GM19239 (cell line): ENCODE measurements at places on chromosomes 1 and 21.
A peak's percentile ranks its signal among the peaks of the same experiment; 100 is the strongest.

DNA sequence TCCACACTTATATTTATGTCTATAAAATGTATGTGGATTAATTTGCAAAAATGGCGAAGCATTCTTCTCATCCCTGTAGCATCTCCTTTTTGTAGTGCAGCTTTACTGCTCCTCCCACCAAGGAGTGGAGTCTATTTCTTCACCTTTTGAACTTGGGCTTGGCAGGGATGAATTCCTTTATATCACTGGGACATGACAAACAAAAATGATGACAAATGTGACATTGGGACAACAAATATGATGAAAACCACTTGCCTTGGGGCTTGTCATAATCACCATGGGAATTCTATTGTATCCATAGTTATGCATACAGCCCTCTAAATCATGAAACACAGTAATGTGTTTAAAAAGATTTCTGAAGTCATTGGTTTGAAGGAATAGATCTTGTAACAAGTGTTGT is 155.0 kb downstream of the TNFSF18 start:
- DNase-seq = no peak

GRCh38 chr1:46011121-46011695 is 121.2 kb downstream of the PIK3R3 start:
- DNase-seq = no peak

DNA sequence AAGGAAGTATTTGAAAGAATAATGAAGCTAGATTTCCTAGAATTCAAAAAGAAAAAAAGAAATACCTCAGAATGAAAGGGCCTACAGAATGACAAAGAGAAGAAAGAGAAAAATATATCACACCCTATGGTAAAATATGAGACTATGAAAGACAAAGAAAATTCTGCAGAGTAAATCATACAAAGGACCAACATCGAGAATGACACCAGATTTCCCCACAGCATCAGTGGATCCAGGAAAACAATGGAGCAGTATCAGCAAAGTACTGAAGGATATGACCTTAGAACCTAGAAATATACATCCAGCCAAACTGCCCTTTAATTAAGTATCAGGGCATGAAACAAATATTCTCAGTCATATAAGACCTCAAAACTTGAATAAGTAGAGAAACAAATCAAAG is 21.2 kb upstream of the IFNAR2 start:
- DNase-seq = no peak

- no peak for DNase-seq
These were observed 509.3 kb upstream of the RGS18 start for GRCh38 chr1:191648939-191649338.

DNA sequence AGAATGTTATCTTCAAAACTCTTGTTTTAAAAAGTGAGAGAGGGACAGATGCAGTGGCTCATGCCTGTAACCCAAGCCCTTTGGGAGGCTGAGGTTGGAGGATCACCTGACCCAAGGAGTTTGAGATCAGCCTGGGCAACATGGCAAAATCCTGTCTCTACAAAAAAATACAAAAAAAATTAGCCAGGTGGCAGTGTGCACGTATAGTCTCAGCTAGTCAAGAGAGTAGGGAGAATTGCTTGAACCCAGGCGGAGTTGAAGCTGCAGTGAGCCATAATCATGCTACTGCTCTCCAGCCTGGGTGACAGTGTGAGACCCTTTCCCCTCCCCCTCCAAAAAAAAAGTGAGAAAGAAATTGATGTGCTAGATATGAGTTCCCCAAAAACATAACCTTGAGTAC is 131.0 kb downstream of the KCNT2 start:
- no peak for DNase-seq

GRCh38 chr1:62706985-62707743 is 19.0 kb upstream of the DOCK7 start:
- no peak for DNase-seq

- no peak for DNase-seq
These were observed 6.2 kb downstream of the MED8 start for GRCh38 chr1:43383449-43383848.

- no peak for DNase-seq
These were observed 177.3 kb upstream of the SGIP1 start for GRCh38 chr1:66356605-66357004.

GRCh38 chr21:44783020-44783696 is 18.5 kb downstream of the UBE2G2 start:
- DNase-seq = no peak

DNA sequence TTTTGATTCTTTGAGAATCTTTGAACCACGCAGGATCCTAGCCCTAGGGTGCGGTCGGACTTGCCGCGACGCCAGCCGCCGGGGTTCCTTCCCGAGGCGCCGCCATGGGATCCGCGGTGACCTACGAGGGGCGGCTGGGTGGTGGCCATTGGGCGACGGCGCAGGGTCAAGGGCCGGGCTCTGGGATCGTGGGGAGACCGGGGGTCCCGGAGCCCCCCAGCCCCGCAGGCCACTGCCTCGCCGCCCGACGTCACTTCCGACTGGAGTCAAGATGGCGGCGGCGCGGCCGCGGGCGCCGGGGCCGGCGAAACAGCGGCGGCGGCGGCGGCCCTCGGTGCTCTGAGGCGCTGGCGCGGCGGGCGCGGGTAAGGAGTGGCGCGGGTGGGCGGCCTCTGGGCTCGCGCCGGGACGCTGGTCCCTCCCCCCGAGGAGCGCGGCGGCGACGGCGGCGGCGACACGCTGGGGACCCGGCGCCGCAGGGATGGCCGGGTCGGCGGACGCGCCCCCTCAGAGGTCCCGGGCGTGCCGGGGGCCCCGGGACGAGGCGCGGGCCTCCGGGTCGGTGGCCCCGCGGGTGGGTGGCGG is at the start of gene PRDM2:
TSS of gene PRDM2 (plus strand) at position 253 of the 585 bp plus-strand sequence. CDS start 15,418 bp downstream, outside the sequence.
- DNase-seq = peak; percentile 64

GRCh38 chr1:163410073-163410999 is 88.6 kb downstream of the NUF2 start:
- DNase-seq = no peak

DNA sequence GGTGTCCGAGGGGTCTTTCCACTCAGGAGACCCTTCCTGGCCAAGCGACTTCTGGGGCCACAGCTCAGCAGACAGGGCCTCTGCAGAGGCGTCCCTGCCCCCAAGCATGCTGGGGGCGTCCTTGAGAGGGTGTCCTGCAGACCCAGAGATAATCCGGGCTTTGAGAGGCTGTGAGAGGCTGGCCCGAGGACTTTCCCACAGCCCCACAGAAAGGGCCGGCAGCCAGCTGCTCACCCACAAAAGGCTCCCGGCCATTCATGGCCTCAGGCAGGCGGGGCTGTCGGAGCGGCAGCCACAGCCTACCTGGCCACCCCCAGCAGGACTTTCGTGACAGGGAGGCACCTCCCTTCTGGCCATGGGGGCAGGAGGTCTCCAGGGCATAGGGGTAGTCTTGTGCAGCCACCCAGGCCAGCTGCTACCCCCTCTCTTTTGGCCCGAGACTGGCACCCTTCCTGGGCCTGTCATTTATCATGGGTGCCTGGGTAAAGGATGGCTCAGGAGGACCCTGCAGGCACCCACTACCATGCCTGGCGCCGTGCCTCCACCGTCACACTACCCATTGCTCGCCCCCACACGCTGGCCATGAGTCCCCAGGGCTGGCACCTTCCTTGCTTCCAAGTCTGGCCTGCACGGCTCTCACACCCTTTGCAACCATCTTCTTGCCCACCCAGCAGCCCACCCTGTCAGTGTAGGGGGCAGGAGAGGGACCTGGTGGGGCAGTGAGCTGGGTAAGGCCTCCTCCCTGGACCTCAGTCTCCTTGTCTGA is 11.1 kb upstream of the TNFRSF14 start:
- no peak for DNase-seq

GRCh38 chr21:42532466-42533181 is 19.0 kb downstream of the SLC37A1 start:
- no peak for DNase-seq

- DNase-seq = no peak
These were observed 197.5 kb downstream of the BRINP2 start for GRCh38 chr1:177368255-177368654.

GRCh38 chr1:9451081-9451480 is 88.2 kb upstream of the SLC25A33 start:
- DNase-seq = no peak

GRCh38 chr1:153633161-153633753 is 609 bp upstream of the CHTOP start:
- DNase-seq = no peak

DNA sequence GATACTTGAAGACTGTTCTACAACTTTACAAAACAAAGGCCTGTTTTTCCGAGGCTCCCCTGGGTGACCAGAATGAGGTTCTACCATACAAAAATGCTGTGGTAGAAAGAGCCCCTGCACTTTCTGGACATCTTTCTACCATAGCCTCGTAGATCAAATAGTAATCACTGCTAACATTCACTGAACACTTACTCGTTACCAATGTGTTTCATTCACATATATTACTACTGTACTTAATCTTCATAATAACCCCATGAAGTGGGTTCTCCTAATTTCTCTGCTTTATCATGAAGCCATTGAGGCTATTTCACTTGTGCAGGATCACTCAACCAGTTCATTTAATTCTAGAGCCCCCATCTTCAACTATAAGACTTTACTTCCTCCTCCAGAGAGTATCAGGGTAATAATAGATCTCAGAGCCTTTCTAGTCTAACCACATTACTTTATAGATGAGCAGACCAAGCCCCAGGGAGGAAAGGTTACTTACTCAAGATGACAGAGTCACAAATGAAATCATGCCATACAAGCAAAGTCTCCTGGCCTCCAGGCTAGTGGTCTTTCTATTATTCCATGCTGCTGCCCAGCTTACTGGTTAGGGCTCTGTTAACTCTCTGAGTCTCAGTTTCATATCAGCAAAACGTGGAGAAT is 46.7 kb upstream of the OSBPL9 start:
- DNase-seq = no peak

DNA sequence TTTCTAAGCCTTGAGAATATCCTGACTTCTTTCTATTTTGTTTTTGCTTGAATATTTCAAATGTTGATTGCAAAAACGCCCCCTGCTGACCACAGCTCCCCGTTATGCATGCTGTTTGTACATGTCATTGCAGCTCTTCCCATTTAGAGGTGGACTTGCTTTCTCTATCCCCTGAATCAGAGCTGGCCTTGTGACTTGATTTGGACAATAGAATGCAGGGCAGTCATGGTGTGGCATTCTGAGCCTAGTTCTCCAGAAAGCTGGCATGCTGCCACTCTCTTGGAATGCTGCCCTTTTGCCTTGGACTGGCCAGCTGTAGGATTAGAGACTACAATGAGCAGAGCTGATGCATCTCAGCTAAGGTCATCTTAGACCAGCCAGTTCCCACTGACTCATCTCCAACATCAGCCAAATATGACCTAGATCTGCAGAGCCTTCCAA is 1561.5 kb downstream of the MRPL39 start:
- no peak for DNase-seq

DNA sequence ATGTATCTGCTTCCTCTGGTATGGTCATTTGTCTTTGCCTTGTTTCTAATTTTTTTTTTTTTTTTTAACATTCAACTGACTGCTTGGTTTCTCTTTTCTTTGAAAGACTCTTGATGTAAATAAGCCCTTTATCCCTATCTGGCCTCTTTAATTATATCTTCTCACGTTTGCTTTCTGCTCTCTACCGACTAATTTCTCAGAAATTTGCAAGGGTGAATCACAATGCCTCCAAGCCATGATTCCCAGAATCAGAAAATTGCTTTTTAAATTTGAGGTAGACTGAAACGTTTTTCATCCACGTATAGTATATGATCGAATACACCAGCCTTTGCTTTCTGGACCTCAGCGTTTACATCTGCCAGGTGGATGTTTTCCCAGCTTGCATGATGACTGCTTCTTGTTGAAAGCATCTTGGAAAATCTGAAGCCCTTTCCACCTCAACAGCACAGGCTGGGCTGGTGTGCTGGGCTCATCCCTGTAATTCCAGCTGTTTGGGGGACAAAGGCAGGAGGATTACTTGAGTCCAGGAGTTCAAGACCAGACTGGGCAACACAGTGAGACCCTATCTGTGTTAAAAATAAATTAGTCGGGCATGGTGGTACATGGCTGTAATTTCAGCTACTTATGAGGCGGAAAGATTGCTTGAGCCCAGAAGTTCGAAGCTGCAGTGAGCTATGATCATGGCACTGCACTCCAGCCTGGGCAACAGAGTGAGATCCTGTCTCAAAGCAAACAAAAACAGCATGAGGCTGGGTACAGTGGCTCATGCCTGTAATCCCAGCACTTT is 35.0 kb upstream of the GPR137B start:
- DNase-seq = no peak

DNA sequence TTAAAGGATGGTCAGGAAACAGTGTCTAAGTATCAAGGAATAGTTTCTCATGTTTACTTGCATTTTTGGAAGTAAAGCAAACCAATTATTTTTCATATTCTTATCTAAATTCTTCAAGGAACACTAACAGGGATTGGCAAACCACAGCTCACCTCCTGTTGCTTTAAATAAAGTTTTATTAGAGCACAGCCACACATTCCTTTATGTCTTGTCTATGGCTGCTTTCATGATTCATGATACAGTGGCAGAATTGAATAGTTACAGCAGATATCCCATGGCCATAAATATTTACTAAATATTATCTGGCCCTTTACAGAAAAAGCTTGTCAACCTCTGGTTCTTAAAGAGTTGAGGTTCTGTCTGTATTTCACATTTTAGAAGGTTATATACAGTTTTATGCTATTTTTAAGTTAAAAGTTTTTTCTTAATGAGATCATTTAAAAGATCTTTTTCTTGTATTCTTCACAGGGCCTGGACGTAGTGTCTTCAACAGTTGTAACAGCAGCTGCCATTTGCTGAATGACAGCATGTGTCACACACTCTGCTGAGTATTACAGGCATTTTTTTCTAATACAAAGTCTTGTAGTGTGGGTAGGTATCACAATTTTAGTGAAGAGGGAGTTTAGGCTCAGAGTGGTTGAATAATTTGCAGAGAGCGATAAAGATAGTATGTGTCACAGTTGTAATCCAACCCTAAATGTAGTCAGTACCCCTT is 2.6 kb downstream of the ZNF691 start:
- DNase-seq = no peak

DNA sequence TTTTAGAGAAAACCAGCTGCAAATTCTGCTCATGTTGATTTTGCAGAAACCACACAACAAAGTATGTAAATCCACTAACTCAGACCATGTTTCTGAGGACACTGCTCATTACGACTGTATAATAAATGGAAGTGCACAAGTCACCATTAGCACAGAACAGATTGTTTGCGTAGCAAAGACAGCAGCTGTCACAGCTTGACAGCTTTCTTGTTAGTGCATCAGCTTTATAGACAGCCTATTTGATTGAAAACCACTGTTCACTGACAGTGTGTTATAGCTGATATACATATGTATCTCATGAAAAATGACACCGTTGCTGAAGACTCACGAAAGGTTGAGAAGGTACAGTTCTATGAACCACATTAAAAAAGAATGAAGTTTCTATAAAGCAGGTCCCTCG is 560.2 kb upstream of the ZRANB2 start:
- no peak for DNase-seq

- DNase-seq = no peak
These were observed 237.5 kb downstream of the TGFB2 start for GRCh38 chr1:218582646-218583045.

DNA sequence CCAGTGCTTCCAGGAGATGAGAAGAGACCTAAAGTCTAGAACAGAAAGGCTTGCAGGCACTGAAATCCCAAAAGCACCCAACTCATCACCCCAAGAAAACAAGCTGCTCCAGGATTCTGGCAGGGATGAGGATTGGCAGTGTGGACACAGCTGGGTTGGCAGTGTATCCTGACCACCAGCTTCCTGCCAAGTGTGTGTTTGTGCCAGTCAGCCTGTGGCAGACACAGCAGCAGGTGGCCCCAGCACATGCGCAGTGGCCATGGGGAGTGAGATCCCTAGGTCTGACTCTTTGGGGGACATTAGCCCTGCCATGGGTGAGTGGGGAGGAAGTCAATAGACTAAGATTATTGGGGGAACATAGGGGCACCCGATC is 8.7 kb upstream of the SNAPIN start:
- no peak for DNase-seq
